ENCODE measurements at places on chromosomes 16 and 17.

GRCh38 chr17:32998111-32998886 is 6.7 kb downstream of the SPACA3 start:
- DNase-seq: peak; percentile 76

DNA sequence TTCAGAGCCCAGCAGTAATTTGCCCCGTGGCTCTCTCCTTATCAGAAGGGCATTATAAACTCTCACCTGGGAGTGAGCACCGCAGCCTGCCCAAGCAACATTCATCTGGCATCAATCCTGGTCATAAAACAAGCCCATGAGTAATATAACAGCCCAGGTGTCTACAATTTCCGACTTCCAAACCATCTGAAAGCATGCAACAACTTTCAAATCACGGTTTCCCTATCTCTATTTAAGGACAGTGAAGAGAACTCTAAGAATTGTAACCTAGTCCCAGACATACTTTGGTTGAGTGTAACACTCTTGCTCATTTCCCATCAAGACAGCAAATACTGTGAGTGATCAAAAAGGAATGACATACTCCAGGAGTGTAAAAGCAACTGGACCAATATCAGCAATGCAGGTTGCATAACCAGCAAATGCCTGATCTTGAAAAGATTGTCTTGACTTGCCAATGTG is 487.4 kb upstream of the SOX9 start:
- peak; percentile 98 for DNase-seq

- DNase-seq: no peak
Measured at GRCh38 chr16:77965346-77965745, 57.0 kb upstream of the CLEC3A start.

DNA sequence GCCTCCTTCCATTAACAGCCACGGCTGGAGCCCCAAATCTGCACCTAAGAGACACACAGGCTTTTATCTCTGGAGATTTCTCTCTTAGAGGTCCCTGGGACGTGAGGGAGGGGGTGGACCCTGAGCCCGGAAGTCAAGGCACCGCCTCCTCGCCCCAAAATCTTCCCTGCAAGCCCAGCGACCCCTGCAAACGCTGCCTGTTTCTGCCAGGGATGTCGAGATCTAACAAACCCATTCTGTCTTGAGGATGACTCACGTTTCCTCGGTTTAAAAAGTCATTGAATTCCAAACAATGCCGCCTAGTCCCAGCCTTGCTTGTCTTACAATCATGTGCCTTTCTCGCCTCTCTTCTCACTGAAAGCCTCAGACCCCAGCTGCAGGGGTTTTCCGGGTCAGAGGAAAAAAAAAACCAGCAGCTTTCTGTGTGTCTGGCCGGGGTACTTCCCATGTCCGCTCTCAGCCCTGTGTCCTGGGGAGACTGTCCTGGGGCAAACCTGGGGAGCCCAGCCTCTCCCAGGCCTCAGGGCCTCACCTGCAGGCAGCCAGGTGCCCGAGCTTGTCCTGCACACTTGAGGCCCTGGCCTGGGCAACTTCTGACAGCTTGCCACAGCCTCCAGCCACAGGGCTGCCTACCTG is 15.4 kb downstream of the ARL2BP start:
- DNase-seq: peak; percentile 65

DNA sequence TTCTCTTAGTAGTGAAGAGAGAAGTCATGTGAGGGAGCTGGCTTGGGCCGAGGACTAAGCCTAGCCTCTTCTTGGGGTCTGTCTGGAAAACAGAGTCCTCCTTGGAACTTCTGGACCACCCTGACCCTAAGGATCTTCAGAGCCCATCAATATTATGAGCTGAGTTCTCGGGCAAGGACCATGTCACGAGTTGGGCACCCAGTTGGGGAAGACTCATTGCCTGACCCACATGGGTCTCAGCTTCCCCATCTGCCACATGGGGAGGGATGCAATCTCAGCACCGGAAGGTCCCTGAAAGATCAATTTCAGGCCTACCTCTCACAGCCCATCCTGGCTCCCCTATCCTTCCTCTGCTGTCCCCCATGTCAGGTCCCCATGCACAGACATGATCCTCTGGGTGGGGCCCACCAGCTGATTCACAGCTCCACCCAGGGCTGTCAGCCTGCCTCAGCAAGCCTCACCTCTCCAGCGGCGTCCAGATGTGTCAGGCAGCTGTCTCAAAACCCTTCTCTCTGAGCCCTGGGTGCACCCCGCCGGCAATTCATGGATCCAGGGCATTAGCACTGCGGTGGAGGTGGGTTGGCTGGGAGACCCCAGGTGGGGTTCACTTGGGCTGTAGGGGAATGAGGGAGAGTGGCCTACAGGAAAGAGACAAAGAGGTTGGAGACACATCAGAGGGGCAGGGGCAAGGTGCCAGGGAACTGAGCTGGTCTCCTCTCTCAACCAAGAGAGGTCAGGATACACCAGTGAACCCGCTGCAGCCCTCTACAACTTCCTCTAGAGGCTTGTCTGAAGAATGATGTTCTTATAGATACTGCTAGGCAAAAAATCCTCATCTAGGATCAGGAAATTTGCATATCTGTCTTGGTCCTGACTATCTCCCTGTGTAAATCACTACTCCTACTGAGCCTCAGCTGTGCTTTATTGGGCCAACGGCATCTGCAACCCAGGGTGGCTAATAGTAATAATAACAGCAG is 1.8 kb downstream of the NLRP1 start:
- DNase-seq: no peak

DNA sequence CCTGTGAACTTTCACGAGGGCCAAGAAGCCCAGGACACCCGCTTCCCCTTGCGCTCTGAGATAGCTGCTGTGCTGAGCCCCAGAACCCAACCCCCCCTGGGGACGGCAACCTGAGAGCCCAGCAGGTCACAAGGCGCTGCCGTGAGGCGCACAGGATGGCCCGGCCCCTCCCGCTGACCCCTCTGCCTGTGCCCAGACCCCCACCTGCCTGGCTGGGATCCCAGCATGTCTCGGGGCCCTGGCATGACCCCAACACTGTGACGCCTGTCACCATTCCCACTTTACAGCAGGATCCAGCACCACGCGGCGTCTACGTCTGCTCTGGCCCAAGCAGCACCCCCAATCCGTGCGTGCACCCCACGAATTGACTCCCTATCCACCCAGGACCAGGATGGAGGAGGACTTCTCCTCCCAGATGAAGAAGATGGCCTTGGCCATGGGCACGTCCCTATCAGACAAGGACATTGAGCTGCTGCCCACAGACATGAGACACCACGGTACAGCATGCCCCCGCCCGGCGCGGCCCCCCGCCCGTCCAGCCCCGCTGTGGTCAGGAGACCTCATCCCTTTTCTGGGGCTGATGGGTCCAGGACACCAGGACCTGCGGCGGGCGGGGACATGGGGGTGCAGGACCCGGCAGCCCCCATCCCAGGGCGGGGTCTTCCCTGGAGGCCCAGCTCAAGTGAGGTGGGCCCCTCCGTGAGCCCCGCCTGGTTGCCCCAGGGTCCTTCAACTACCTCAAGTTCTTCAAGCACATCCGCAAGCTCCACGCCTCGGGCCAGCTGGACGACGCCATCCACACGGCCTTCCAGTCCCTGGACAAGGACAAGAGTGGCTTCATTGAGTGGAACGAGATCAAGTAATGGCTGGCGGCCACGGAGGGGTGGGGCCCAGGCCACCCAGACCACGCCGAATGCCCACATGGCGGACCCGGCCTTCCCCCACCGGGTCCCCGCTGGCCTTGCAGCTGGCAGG is 15.1 kb upstream of the AATK start:
- DNase-seq: no peak

GRCh38 chr16:89841275-89841674 is 13.0 kb downstream of the SPIRE2 start:
- DNase-seq: no peak

DNA sequence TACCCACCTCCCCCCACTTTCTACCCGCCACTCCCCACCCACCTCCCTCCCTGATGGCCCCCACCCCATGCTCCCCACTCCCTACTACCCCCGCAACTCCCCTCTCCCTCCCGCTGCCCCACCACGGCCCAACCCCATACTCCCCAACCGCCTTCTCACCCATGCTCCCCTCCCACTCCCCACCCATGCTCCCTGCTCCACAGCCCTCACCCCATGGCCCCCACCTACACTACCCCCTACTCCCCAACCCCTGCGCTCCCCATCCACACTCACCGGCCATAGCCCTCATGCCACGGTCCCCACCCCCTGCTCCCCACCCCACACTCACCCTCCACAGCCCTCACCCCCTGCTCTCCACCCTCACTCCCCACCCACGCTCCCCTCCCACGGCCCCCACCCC is 13.9 kb downstream of the COTL1 start:
- DNase-seq: no peak

GRCh38 chr16:28292731-28293600 is 641 bp downstream of the SBK1 start:
- DNase-seq: no peak

DNA sequence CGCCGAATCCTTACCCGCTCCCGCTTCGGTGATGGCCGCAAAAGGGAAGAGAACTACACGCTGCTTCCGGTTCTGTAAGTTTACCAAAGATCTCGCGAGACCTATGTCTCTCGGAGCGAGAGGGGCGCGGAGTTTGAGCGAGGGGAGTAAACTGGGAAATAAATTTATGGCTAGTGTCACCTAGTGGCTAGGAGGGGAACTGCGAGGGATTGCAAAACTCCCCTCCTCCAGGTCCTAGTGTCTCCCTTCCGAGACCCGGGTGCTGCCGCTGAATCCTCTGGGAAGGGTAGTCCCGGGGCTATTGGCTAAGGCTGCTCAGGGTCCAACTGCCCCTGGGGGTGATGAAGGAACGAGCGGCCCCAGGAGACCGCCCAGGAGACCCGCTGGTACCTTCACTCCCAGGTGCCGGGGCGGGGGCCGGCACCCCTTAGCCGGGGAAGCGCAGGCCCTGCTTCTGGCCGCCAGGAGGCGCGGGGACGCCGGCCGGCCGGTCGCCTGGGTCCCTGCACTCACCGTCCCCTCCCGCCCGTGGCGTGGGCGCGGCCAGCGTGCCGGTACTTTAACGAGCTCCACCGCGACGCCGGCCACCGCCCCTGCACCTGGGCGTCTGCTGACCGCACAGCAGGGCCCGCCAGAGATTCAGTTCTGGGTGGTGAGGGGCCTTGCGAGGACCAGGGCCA is at the start of gene RPL26:
RPL26 (minus strand) TSS at position 51 of the 680 bp plus-strand sequence. CDS start 883 bp downstream, outside the sequence.
- DNase-seq: peak; percentile 96

DNA sequence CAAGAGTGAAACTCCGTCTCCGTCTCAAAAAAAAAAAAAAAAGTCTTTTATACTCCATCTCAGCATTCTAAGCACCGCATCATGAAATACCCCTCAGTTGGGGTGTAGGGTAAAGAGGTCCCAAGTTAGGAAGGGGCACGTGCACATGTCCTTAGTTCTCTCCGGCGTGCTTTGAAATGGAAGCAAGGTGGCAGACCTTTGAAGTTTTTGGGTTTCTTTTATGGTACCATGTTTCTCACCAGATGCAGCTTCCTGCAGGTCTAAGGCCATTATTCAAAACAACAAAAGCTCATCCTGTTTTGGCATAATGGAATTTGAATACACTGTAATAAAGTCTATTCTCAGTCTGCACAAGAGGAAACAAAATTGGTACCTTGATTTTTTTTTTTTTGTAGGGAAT is 9.6 kb downstream of the EMC8 start:
- DNase-seq: no peak

DNA sequence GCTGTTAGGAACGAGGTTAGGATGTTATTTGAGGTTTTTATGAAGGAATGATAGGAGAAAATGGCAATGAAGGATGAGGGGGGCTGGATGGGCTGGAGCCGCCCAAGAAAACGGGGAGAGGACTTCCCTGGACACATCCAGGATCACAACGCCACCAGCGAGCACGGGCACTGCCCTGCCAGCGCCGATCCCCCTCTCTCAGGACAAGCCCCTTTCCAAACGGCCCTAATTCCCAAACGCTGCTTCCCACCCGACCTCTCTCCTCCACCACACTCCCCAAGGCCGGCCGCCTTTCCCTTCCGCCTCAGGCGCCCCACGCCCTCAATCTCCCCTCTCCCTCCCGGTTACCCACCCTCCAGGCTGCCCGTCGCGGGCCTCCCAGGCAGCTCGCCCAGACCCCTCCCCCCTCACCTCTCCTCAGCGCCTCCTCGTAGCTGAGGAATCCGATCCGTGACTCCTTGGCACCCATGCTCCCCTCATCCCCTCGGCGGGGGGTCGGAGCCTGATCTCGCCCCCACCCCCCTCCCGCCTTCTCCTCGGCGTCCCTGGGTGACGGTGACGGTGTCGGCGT is 377 bp downstream of the USP32 start:
- no peak for DNase-seq

GRCh38 chr17:41439375-41439774 is 1.4 kb downstream of the KRT38 start:
- no peak for DNase-seq

DNA sequence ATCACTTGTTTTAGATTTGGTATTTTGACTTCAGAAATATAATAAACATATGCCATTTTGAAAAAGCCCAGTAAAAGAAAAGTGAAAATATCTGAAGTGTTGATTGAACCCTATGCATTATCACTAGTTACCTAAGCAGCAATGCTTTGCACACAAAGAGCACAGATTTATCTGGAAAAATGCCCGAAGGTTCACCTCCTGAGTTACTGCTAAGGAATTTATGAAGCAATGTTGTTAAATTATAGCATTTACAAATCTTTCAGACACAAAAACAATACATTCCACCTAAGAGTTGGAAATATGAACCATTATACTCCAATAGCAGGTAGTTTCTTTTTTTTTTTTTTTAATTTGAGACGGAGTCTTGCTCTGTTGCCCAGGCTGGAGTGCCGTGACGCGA is 38.9 kb upstream of the GHDC start:
- no peak for DNase-seq
